H54 (cell line): ENCODE measurements at places on chromosomes 2 and 18.

- no peak for DNase-seq
Observed at GRCh38 chr2:101623031-101623521, 74.4 kb upstream of the MAP4K4 start.

GRCh38 chr2:230023313-230023712, 45.4 kb downstream of the SLC16A14 start:
- no peak for DNase-seq

DNA sequence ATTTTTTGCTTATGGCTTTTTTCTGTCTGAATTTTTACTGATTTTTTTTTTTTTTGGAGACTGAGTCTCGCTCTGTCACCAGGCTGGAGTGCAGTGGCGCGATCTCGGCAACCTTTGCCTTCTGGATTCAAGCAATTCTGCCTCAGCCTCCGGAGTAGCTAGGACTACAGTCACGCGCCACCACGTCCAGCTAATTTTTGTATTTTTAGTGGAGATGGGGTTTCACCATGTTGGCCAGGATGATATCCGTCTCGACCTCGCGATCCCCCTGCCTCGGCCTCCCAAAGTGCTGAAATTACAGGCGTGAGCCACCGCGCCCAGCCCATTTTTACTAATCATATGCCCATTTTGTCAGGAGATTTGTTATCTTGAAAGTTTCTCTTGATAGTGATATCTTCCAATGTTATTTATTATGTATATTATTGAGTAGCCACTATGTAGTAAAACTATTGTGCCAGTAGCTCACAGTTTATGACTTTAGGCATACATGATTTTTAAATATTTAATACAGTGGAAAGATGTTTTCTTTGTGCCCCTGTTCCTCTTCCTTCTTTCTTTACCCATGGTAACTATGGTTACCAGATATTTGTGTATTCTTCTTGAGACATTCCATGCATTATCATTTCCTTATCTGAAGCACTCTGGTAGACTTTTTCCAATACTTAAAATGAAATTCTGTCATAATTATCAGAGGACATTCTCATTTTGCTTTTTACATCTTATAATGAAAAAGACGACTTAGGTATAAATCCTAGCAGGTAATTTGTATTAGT, 2.1 kb downstream of the HAT1 start:
- DNase-seq, result no peak

GRCh38 chr18:49663899-49664890, 102.3 kb downstream of the LIPG start:
- no peak for DNase-seq

- DNase-seq, result no peak
Observed at GRCh38 chr2:200297100-200297499, 9.4 kb upstream of the SPATS2L start.

DNA sequence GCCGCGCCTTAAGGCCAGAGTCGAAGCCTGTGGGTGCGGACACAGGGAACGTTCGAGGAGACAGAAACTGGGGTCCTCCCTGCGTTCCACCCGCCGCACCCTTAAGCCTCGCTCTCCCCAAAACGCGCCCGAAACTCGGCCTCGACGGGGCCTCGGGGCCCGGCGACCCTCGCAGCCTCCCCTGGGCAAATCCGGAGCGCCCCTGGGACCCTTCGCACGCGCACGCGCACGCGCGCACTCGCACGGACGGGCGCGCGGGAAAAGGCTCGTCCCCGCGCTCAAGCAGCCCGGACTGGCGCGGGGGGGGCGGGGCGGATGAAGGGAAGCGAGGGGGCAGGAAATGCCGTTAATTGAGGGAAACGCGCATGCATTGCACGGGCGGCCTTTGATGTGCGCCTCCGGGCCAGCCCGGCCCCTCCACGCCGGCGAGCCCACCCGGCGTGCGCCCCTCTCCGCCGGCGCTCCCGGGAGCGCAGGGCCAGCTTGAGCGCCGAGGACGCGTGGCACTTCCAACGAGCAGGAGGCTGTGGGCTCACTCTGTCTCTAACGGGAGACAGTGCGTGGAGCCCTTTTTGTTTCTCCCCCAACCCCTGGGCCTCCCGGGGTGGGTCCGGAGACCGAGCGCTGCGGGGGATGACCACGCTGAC, 5.4 kb upstream of the SALL3 start:
- no peak for DNase-seq

GRCh38 chr2:127261804-127262406, 32.0 kb downstream of the ERCC3 start:
- no peak for DNase-seq
